Activated CD4-positive, alpha-beta T cell treated with anti-CD3 and anti-CD28 coated beads, Interleukin-10, Interleukin-2, amounts not matched to agents 100 ng/mL and 50 ng/mL, durations not matched to agents 16 hours and 8 hours (primary cell): ENCODE measurements at places on chromosomes 2 and 18.

GRCh38 chr2:57444752-57445430, 601.7 kb upstream of the VRK2 start:
- no peak for DNase-seq

DNA sequence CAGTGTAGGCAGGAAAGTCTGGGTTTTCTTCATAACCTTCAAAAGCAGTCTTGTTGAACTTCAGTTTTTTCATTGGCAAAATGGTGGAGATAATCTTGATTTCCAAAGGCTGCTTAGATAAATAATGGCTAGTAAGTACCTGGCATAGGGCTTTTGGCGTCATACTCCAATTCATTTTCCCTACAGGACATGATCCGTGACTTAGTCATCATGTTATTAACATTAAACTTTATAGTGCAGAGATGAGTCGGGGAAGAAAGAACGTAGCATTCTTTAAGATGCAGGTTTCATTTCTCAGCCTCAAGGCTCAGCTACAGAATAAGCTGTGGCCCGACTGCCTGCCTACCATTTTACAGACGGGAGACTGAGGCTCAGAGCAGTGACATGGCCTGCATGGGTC, 64.0 kb downstream of the RALBP1 start:
- DNase-seq, result no peak

GRCh38 chr2:124092651-124093050, 67.6 kb downstream of the CNTNAP5 start:
- DNase-seq, result no peak

- no peak for DNase-seq
Measured at GRCh38 chr2:102618452-102619413, 620 bp upstream of the SLC9A2 start.

DNA sequence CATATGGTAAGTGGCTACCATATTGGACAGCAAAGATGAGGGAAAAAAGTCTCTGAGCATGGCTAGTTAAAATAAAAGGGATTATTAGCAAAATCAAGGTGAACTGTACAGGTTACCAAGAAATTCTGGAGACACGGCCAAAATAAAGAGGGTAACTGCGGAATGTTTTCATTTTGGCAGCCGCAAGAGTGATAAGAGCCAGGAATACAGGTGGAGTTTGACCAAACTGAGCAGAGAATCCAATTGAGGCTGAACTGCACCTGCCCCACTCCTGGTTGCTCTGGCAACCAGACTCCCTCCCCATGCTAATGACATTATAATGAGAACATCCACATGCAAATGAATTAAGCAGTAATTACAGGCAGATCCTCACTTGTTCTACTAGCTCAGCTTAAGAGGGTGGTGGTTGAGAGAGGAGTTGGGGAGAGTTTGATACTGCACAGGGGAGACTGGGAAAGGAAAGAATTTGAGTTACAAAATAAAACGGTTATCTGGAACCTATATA, 18.8 kb upstream of the EPHA4 start:
- no peak for DNase-seq

GRCh38 chr2:3954261-3954660, 250.9 kb downstream of the DCDC2C start:
- DNase-seq, result no peak

DNA sequence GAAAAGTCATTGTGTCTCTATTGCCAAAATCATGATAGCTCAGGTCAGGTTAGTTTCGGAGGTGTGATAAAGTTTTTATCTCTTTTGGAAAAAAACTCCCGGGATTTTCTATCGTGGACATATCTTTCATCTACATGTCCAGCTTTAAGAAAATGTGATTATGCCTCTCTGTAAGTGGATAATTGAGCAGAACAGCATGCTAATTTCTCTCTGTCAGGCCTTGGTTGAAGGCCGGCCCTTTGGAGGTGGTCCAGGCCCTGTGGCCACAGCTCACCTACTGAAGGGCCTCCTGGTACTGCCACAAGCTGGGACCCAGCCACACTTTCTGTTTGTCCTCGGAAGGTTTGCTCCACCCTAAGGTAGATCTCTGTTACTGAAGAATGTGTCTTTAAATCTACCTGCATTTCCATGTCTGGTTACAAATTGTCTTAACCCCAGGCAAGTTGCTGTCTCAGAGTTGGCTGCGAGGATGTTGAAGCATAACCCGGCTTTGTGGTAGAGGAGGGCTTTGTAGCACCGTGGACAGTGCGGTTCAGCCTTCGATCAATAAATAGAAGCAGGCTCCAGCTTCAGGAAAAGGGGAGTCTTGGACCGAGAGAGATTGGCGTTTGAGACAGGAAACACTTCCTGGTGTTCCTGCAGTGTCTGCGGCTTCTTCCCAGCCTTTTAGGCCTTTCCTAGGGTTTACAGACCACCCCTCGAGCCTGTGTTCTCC, 25.5 kb downstream of the TCF7L1 start:
- no peak for DNase-seq

DNA sequence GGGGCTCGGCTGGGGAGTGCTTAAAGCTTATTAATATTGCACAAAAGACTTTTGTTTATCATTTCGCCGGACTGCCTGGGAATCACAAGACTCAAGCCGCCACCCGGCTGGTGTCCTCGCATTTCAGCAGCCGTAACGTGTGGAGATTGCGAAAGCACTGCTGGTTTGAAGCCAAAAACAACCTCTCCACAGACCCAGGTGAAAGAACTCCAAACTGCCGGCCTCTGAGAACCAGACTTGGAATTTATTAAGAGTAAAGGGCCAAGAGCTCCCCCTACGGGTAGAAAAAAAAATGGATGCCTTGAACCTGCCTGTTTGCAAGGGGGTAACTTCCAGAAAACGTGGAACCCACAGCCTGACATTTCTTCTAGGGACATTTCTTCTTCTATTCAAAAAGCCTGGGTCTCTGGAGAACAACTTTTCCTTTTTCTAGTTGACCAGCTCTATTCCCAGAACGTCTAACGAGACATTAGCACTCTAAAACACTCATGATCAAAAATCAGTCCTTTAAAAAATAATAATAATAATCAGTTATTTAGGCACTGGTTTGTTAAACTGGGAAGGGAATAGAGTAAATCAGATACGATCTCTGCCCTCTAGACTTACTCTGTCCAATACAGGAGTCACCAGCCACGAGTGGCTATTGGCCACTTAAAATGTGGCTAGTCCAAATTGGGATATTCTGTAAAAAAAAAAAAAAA, 216.3 kb downstream of the C1D start:
- DNase-seq, result peak; percentile 40

GRCh38 chr2:232328516-232329460, 49.8 kb upstream of the ALPP start:
- no peak for DNase-seq

GRCh38 chr2:238997137-238997390, 149.2 kb downstream of the TWIST2 start:
- DNase-seq, result no peak

- no peak for DNase-seq
Measured at GRCh38 chr2:41622301-41622700, 425.5 kb upstream of the PKDCC start.

GRCh38 chr2:11764920-11765319, 18.5 kb downstream of the LPIN1 start:
- no peak for DNase-seq

DNA sequence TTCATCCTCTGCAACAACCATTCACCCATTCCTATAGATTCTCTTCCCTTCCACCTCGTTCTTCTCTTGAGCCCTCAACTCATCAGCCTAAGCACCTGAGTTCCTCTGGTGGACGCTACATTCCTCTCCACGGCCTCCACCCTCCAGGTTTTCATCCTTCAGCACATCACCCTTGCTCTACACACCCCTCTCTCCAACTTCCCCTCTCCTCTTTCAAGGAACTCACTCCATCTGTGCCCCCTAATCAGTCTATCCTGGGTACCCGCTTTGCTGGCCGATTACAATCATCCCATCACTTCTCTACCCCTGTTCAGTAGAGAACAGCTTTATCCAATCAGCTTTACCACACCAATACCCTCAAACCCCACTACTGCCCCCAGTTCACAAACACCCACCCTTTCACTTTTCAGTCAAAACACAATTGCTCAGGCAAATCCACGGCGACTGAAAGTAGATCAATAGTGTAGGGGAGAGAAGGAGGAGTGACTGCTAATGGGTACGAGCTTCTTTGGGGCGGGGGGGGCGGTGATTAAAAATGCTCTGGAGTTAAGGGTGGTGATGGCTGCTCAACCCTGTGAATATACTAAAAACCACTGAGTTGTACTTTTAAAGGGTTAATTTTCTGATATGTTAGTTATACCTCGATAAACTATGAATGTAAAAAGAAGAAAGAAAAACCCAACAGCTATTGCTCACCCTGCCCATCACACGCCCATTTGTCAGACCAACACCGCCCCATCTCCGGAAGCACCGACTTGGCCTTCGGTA, 857 bp downstream of the DYM start:
- peak; percentile 43 for DNase-seq

DNA sequence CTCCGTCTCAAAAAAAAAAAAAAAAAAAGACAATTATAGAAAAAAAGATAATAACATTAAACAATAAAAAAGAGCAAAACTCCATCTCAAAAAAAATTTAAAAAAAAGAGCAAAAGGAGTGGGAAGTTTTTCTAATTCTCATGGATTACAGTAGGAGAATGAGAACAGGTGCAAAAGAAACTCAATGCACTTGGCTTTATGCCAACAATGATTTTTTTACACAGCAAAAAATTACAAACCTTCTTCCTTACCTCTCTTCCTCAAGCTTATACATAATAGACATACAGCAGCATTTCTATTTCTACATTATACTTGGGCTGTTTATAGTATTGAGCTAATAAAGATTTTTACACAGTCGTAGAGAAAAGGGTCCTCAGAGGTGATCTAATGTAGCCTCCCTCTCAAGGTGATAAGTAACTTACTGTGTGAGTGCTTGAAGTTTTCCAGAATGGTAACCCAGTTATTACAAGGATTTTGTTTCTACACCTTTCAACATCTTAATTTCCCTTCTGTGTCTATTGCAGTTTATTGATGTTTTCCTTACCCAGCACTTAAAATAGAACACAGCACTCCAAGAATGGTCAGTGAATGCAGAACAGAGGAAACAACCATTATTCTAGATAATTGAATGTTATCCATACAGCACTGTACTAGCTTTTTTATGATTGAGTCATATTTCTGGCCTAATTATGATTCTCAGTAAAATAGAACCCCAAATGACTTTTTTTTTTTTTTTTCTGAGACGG, 34.9 kb upstream of the RNF138 start:
- no peak for DNase-seq

DNA sequence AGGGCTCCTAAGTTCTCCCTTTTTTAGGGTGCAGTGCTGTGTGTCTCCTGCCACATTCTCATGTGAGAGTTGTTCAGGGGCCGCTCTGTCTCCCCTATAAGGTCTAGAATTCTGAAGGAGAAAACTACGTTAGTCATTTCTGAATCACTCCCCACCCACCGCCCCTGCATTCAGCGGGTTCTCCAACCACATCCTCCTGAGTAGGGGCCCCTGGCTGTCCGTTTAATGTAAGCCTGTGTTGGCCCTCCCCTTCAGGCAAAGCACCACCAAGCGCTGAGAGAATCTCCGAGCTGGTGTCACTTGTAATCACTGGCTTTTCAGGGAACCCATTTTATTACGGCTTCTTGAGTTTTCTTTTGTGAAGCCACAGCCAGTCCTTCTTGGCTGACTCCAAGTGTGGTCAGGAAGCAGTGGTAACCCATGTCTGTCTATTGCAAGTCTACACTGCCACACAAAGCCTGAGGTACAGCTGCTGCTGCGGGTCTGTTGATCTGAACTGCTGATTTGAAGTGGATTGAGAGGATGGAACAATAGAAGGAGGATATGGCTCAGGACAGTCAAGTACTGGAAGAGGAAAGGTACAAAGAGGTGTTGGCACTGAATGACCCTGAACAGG, 16.9 kb downstream of the LCT start:
- peak; percentile 95 for DNase-seq

DNA sequence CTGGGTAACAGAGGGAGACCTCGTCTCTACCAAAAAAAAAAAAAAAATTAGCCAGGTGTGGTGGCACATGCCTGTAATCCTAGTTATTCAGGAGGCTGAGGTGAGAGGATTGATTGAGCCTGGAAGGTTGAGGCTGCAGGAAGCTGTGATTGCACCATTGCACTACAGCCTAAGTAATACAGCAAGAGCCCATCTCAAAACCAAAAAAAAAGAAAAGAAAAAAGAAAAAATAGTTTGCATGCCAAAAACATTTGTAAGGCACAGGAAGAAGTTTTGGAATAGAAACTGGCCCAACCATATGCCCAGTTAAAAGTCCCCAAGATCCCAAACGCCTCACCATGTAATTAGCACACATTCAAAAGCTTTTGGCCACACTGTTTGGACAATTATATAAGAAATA, 13.4 kb upstream of the ACOXL start:
- DNase-seq, result no peak

GRCh38 chr2:239222312-239222660, 178.5 kb downstream of the HDAC4 start:
- DNase-seq, result no peak

DNA sequence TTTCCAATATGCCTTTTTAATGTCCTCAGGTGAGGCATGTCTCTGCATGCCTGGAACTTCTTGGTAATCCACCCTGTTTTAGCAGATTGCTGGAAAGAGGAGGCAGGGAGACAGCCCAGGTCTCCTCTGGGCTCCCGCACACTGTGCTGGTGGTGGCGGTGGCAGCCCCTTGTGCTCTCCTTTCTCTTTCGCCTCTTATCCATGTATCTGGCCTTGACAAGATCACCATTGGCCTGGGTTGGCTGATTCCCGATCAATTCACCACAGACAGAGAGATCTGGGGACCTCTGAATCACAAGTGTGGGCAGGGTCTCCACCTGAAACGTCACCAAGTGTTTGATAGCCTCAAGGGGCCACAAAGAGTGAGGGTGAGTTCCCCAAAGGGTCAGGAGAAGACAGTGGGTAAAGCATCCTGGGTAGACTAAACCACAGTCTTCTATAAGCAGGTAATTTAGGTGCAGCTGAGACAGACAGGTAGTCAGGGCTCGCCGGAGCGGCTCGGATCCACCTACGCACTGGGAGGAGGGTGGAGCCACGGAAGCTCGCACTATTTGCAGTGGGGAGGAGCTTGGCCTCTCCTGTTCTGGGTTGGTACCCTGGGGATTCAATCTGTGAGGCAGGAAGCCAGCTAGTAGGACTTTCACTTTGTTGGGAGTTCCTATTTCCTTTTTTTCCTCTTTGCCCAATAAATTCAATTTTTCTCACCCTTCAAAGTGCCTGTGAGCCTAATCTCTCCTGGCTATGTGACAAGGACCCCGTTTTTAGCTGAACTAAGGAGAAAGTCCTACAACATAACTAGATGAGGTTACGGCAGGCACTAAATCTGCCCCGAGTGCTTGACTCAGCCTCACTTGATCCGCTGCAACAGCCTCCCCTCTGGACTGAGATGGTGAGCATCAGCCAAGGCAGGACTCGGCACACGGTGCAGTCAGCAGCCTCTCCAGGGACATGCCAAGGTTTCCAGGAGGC, 57.6 kb downstream of the SLC4A3 start:
- peak; percentile 56 for DNase-seq

- no peak for DNase-seq
Measured at GRCh38 chr2:43154685-43155084, 71.7 kb downstream of the ZFP36L2 start.

- no peak for DNase-seq
Measured at GRCh38 chr2:150156876-150157275, 330.6 kb downstream of the RND3 start.

GRCh38 chr2:203225423-203226039, 13.3 kb upstream of the CYP20A1 start:
- DNase-seq, result peak; percentile 41

- DNase-seq, result no peak
Measured at GRCh38 chr2:229048134-229048533, 223.0 kb downstream of the PID1 start.
